Activated T-helper 1 cell treated with Interleukin-2 at 50 U/mL for 16 hours (primary cell): ENCODE measurements at places on chromosomes 2 and 18.

- DNase-seq: no peak
Measured at GRCh38 chr2:18824325-18824790, 235.0 kb upstream of the NT5C1B start.

DNA sequence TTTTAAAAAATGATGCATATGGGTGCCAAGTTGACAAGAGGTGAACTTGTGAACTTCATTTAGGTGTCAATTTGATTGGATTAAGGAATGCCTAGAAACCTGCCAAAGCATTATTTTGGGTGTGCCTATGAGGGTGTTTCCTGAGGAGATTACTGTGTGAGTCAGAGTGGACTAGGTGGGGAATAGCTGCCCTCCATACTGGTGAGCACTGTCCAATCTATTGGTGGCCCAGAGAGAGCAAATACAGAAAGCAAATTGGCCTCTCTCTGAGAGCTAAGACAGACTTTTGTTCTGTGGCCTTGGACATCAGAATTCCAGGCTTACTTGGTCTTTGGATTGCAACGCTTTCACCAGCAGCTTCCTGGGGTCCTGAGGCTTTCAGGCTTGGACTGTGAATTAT, 388.0 kb downstream of the SUCLG1 start:
- no peak for DNase-seq

DNA sequence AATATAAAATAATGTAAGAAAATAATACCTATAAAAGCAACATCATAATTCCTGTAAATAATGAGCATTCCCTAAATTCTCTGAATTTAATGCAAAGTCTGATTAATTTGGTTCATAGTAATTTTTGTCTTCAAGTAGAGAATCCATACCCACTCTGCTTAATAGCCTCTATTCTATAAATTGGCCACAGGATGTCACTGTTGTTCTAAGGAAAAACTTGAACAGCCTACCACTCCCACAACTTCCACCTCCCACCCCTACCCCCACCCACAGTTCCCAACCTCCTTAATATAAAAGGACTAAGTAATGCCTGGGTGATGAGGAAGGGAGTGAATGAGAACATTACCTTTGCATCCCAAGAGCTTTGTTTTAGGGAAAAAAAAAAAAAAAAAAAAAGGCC, 27.2 kb upstream of the BBS5 start:
- DNase-seq: no peak

GRCh38 chr2:239293775-239294430, 106.9 kb downstream of the HDAC4 start:
- DNase-seq: peak; percentile 26

- no peak for DNase-seq
Measured at GRCh38 chr18:43961722-43962121, 684.4 kb upstream of the SYT4 start.

DNA sequence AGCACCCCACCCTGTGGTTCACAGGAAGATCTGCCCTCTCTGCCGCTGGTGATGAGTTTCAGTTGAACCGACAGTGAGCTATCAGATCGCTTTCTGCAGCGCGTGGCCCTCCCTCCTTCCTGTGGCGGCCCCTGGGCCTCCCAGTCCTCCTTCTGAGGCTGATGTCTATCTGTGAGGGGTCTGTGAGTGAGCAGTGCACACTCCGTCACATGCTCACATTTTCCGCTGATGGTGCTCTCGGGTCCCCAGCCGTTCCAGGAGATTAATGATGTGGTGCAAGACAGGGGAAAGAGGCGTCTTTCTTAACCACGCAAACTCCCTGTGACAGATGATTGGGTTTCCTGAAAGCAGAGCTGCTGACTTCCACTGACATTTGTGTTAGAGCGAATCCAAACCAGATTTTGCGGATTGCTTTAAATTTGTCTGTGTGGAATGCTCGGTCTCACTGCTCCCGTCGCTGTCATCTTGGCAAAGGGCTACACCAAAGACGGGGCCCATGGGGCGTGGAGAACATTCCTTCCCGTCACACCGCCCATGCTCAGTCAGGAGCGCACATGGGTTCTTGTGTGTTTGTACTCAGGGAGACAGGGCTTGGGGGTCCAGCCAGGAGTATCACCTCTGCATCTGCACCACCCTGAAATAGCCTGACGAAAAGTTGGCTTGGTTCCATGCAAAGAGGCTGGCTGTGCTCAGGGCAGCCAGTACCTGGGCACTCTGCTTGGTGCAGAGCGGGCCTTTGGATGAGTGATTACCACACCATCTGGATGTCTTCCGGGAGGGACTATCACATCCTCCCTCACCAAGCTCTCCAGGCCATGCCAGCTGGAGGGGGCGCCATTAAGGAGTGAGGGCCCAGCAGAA, 154.7 kb upstream of the HS6ST1 start:
- DNase-seq: no peak

GRCh38 chr2:81901017-81901416, 1596.5 kb upstream of the LRRTM1 start:
- no peak for DNase-seq
